ENCODE measurements at places on chromosomes 7 and 10. TPM values are rescaled to one million over a fixed set of nuclear protein-coding genes. Genes with fewer than 3 reads are reported as not detected.

The AGAP9 gene
- 2.6 TPM for total RNA-seq

The PPP1R3C gene
- total RNA-seq, result 45.8 TPM

The CYP3A4 gene
- not detected for total RNA-seq

The C7orf57 gene
- total RNA-seq, result not detected

The SMO gene
- total RNA-seq, result 29.2 TPM

The OR2A5 gene
- not detected for total RNA-seq

The INSYN2A gene
- total RNA-seq, result 0.11 TPM

The UTF1 gene
- total RNA-seq, result not detected

The NUTM2A gene
- total RNA-seq, result not detected

The FEZF1 gene
- not detected for total RNA-seq

The GPR141 gene
- total RNA-seq, result not detected

The KNDC1 gene
- total RNA-seq, result 3.2 TPM

The KEL gene
- not detected for total RNA-seq

The CPN1 gene
- total RNA-seq, result not detected

The TRIL gene
- total RNA-seq, result 0.25 TPM

The ACTL6B gene
- total RNA-seq, result not detected

The UBTD1 gene
- 31.2 TPM for total RNA-seq

The HOXA2 gene
- under 0.01 TPM for total RNA-seq

The LFNG gene
- total RNA-seq, result 6.1 TPM

The MYH16 gene
- total RNA-seq, result 0.33 TPM

The HOGA1 gene
- total RNA-seq, result 0.50 TPM

The PGAM2 gene
- 0.33 TPM for total RNA-seq

The STARD3NL gene
- 108 TPM for total RNA-seq

The MYPN gene
- total RNA-seq, result 0.25 TPM

The ADRA2A gene
- 2.0 TPM for total RNA-seq

The C10orf62 gene
- 0.11 TPM for total RNA-seq

The LARP4B gene
- 28.6 TPM for total RNA-seq

The NPVF gene
- not detected for total RNA-seq

The CYP3A5 gene
- total RNA-seq, result 4.8 TPM

The SLC26A5 gene
- total RNA-seq, result not detected

The IDI2 gene
- total RNA-seq, result not detected

The CTTNBP2 gene
- 7.0 TPM for total RNA-seq

The ASB15 gene
- total RNA-seq, result not detected

The GPR15LG gene
- not detected for total RNA-seq

The GPRIN2 gene
- total RNA-seq, result not detected

Data from uterine smooth muscle cell (primary cell).